Activated T-helper 2 cell treated with anti-CD3 and anti-CD28 coated beads, Interferon-gamma antibody, Interleukin-2, Interleukin-4, amounts not matched to agents 10 μg/mL and 5 μg/mL and 100 μg/mL, durations not matched to agents 14 hours and 24 hours and 36 hours (primary cell): ENCODE measurements at places on chromosomes 6 and 20. TPM values are rescaled to one million over a fixed set of nuclear protein-coding genes. Genes with fewer than 3 reads are reported as not detected.

The VNN1 gene
- total RNA-seq, result not detected in 2 replicates

The SAPCD1 gene
- 16.4 and 18.9 TPM in 2 replicates for total RNA-seq

The LTA gene
- 293 and 308 TPM in 2 replicates for total RNA-seq

The SEL1L2 gene
- not detected in 2 replicates for total RNA-seq

The SAMD5 gene
- 0.48 and 0.67 TPM in 2 replicates for total RNA-seq
